Bronchial epithelial cell (primary cell): ENCODE measurements at places on chromosomes 3 and 15.
A peak's percentile ranks its signal among the peaks of the same experiment; 100 is the strongest.

GRCh38 chr3:167466966-167467365, 6.9 kb downstream of the SERPINI2 start:
- no peak for DNase-seq

- peak; percentile 35 for DNase-seq
These were observed 562 bp downstream of the NEO1 start for GRCh38 chr15:73052653-73053397.

DNA sequence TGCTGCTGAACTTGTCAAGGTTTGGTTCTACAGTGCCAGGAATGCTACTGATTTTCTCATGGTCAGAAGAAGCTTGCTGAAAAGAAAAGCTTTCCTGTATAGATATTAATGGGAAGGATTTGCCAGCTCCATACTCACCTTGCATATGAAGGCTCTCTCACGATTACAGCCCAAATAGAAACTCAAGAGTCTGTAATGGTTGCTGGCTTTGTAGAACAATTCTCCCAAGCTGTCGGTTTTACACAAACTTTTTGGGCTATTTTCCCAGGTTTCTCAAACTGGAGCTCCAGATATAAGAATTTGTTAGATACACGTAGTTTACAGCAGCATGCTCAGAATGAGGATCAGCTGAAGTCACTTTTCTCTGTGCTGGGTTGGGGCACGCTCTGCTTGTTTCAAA, 30.1 kb upstream of the LRRC3B start:
- no peak for DNase-seq

DNA sequence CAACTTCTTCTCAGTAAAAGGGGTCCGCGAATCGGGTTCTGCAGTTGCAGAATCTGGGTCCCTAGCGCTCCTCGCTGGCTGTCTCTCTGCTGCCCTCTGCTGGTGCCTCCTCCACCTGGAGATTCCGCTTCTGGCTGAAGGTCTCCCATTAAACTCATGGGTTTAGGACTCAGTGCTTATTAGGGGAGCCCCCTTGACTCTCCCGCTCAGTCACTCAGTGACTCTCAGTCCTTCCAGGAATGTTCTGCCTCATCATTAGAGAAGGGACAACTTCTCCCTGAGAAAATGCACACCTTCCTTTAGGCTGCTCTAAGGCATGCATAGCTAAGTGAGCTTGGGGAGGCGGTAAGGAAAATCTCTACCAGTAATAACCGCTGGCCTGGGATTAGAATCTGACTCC, 7.1 kb downstream of the CPN2 start:
- peak; percentile 55 for DNase-seq

GRCh38 chr3:187039100-187039722, 100.1 kb downstream of the RPL39L start:
- DNase-seq = no peak

DNA sequence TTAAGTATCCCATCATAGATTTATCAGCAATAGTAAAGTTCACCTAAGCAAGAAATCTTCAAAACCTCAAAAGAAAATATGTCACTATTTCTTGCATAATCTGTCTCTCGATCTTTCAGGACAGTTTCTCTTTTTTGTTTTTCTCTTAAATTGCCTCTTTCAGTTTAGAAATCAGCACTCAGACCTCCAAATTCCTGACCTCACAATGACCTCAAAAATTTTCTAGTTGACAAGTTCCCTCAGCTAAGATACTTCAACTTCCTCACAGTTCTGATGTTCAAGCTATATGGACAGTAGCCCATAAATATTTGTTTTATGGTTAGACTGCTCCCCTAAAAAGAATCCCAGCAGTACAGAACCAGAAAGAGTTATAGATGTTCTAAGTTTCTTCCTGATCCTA, 24.1 kb downstream of the SLC24A5 start:
- DNase-seq = no peak

DNA sequence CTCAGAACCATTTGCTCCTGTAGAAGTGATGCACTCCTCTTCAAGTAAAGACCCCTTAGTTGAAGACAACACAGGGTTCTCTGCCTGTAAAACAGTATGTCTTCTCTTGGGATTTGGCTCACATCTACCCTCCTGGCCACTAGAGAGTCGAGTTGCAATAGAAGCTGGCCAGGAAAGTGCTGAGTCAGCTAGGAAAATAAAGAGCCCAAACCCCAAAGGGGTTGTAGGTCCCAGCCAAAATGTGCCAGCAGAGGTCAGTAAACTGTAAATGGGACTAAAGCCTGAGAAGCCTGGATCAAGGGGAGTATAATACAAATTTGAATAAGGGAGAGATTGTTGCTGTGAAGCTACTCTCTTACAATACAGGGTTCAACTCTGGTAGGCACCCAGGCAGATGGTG, 37.2 kb upstream of the THBS1 start:
- no peak for DNase-seq

DNA sequence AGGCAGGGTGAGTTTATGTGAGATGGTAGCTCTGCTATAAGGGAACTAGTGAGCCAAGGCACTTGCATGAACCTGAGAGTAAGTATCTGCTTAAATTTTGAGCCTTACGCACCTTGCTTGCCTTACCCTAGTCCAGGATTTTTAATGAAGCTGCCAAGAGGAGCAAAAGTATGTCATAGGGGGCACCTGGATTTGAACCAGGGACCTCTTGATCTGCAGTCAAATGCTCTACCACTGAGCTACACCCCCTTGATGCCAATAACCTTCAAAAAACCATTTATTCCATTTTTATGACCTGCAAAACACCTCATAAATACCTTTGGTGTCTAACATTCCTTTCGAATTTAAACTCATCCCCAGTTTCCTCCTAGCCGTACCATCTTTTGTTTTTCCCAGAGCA, 88.3 kb upstream of the ACP3 start:
- peak; percentile 45 for DNase-seq

DNA sequence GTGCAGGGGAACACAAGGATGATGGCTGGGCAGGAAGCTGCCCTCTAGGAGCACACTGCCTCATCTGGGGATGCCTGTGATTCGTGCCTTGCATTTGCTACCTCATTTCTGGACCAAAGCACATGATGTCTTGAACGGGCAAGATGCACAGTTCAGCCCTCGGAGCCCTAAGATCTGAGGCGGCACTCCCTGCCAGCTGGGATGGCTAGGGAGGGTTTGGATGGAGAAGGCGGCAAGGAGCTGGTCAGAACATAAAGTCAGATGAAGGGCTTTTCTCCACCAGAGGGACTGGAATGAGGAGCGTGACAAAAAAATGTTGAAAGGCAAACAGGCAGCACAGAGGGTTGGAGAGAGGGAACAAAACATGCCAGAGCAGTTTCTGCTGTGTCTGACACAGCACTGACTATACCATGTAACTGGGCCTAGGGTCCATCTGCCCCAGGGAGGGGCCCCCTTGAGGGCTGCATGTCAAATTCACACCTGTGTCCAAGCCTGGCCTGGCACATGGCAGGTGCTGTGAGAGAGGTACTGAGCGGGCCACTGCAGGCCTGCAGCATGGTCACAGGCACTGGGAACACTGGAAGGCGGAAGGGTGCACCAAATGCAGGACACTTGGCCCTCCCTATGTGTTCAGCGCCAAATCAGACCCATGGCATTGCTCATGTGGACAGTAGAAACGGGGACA, 21.7 kb downstream of the TMEM43 start:
- DNase-seq = no peak

GRCh38 chr15:57878573-57878972, 172.1 kb downstream of the POLR2M start:
- DNase-seq = peak; percentile 45
